ENCODE measurements at places on chromosomes 5 and 9. TPM values are rescaled to one million over a fixed set of nuclear protein-coding genes. Genes with fewer than 3 reads are reported as not detected.

WDR5 gene
- 32.1 TPM for polyA plus RNA-seq

SLC25A25 gene
- polyA plus RNA-seq = 18.1 TPM

PPP2R2B gene
- not detected for polyA plus RNA-seq

MAMDC4 gene
- polyA plus RNA-seq = 4.7 TPM

OR2Y1 gene
- polyA plus RNA-seq = not detected

SPINK7 gene
- polyA plus RNA-seq = not detected

RNF180 gene
- polyA plus RNA-seq = 0.65 TPM

SPINK4 gene
- not detected for polyA plus RNA-seq

- H3K27me3 ChIP-seq = peaks cover 31% of the 10 kb centered on the region
- DNase-seq = no peak
- H3K27ac ChIP-seq = no peak overlapping the region
- H3K4me3 ChIP-seq = no peak overlapping the region
- no peaks in the 10 kb centered on the region for H3K4me1 ChIP-seq
Measured at GRCh38 chr9:136190237-136190601, 14.7 kb downstream of the LHX3 start.

DNA sequence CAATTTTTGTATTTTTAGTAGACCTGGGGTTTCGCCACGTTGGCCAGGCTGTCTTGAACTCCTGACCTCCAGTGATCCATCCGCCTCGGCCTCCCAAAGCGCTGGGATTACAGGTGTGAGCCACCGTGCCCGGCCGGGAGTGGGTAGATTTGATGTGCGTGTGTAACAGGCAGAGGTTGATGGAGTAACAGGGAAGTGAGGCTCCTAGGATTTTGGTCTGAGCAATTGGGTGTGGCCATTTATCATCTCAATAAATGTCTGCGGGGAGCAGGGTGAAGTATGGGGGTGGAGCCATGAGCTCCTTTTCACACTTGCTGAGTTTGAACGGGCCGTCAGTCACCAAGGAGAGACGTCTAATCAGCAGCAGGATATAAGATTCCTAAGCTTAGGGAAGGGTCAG is 1.2 kb upstream of the REXO4 start:
- no peak for DNase-seq
- H3K4me3 ChIP-seq = no peak overlapping the region
- H3K27ac ChIP-seq = no peak overlapping the region
- no peaks in the 10 kb centered on the region for H3K27me3 ChIP-seq
- peaks cover 9% of the 10 kb centered on the region for H3K4me1 ChIP-seq

GRCh38 chr5:31853398-31854135 is 214.6 kb downstream of the PDZD2 start:
- no peaks in the 10 kb centered on the region for H3K36me3 ChIP-seq
- H3K4me1 ChIP-seq = peaks cover 17% of the 10 kb centered on the region
- H3K27ac ChIP-seq = no peak overlapping the region
- no peaks in the 10 kb centered on the region for H3K27me3 ChIP-seq
- no peak for DNase-seq

DNA sequence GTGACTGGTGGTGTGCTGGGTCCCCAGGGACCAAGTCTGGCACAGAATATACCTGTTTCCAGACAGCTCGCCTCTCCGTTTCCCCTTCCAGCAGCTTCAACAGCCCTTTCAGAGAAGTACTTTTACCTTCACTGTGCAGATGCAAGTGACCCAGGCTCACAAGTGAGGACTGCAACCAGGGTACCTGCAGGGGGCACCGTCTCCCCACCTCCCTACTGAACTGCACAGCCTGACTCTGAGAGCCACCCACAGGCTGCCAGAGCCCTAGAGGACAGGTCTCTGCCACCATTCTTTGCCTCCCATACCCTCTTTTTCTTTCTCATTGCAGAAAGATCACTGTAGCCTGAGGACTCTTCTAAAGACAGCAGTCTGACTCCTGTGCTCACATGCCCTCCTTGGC is 15.4 kb downstream of the IL9 start:
- H3K4me1 ChIP-seq = no peaks in the 10 kb centered on the region
- no peak overlapping the region for H3K27ac ChIP-seq
- H3K27me3 ChIP-seq = peaks cover 5% of the 10 kb centered on the region

DNA sequence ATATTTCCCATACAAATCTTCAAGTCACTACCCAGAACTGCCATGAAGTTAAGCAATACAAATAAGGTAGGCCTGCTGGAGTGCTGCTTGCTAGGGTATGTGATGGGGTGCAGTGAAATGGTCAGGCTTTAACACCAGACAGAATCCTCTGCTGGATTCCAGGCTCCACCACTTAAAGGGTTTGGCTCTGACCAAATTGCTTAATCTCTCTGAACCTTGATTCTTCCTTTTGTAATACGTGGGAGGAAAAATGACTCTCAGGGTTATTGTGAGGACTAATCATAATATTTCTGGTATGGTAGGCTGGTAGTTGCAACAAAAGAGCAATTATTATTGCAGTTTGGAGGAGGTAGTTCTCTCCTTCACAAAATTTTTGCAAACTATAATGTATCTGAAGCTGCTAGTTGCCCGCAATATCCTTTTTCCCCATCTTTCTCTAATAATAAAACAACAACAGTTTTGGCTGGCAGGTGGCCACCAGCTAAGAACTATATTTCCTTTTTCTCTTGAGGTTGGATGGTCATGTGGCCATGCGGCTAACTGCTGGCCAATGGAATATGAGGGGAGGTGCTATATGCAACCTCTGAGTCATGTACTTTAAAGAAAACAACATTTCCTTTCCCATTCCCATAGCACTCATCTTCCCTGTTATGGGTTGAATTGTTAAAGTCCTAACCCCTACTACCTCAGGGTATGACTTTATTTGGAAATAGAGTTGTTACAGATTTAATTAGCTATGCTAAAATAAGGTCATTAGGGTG is 44.1 kb downstream of the CCL28 start:
- peak; percentile 13 for DNase-seq
- H3K27ac ChIP-seq = no peak overlapping the region
- no peak overlapping the region for H3K4me3 ChIP-seq
- no peaks in the 10 kb centered on the region for H3K36me3 ChIP-seq

DNA sequence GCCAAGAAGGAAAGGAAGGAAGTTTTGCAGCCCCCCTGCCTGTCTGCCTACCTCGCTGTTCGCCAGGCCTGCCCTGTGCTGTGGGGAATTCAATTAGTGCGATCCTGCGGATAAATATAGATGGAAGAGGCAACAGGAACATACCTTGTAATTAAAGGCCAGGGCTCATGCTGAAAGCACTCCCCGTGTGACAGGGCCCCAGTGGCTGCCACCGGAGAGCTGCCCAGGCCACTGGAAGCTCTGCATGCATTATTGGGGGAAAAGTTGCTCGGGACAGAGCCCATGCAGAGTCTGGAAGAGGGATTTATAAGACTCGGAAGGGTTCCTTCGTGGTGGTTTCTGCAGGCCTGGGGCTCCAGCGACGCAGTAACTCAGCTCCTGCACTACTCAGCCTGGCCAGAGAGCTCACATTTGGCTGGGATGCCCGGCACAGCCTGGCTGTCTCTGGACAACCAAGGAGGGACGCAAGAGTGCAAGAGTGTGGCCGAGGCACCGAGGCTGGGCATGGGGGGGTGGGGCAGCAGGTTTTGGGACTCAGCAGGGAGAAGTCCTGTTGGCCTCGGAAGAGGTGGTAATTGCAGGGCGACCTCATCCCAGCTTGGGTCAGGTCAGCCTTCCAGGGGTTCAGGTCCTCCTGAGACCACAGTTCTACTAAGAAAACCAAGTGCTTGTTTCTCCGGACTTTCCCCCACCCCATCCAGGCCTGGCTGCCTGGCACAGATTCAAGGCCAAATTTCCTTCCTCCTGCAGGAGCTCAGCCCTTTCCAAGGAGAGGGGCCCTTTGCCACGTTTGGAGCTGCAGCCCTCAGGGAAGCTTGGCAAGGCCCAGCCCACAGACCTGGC is 68.1 kb upstream of the GGTA1 start:
- H3K27me3 ChIP-seq = no peaks in the 10 kb centered on the region
- peaks cover 32% of the 10 kb centered on the region for H3K4me1 ChIP-seq
- H3K36me3 ChIP-seq = no peaks in the 10 kb centered on the region
- DNase-seq = peak; percentile 58
- H3K4me3 ChIP-seq = peak overlapping the region; percentile 1

DNA sequence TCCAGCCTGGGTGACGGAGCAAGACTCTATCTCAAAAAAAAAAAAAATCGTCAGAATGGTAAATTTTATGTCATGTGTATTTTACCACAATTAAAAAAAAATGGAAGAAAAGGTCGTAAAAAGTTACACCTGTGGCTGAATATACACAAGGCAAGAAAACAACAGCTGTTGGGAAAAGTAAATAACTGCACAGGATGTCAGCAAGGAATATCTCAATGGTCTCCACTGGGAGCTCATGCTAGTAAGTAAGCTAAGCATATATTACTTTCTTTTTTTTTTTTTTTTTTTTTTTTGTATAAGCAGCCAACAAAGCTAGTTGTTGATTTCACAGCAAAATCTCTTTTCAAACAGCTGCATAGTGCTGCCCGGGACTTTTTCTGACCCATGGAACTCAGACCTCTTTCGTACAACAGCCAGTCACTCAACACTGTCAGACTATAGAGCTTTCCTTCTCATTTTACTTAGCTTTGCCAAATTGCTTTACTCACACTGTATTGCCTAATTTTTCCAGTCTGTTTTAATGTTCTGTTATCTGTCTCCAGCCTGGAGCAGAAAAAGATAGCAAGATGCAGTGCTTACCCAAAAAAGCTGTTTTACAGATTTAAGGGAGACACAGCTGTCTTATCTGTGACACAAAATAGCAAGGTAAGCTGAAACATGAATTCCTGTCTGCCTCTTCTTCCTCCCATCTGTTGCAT is 175.9 kb downstream of the ENC1 start:
- DNase-seq = peak; percentile 5
- no peaks in the 10 kb centered on the region for H3K27me3 ChIP-seq
- H3K27ac ChIP-seq = no peak overlapping the region
- H3K4me3 ChIP-seq = no peak overlapping the region
- no peaks in the 10 kb centered on the region for H3K4me1 ChIP-seq
- H3K36me3 ChIP-seq = no peaks in the 10 kb centered on the region

GRCh38 chr5:150560401-150561191 is 52.7 kb downstream of the NDST1 start:
- DNase-seq = peak; percentile 79
- H3K36me3 ChIP-seq = peaks cover 6% of the 10 kb centered on the region
- no peaks in the 10 kb centered on the region for H3K4me1 ChIP-seq
- H3K27ac ChIP-seq = no peak overlapping the region
- no peaks in the 10 kb centered on the region for H3K27me3 ChIP-seq

DNA sequence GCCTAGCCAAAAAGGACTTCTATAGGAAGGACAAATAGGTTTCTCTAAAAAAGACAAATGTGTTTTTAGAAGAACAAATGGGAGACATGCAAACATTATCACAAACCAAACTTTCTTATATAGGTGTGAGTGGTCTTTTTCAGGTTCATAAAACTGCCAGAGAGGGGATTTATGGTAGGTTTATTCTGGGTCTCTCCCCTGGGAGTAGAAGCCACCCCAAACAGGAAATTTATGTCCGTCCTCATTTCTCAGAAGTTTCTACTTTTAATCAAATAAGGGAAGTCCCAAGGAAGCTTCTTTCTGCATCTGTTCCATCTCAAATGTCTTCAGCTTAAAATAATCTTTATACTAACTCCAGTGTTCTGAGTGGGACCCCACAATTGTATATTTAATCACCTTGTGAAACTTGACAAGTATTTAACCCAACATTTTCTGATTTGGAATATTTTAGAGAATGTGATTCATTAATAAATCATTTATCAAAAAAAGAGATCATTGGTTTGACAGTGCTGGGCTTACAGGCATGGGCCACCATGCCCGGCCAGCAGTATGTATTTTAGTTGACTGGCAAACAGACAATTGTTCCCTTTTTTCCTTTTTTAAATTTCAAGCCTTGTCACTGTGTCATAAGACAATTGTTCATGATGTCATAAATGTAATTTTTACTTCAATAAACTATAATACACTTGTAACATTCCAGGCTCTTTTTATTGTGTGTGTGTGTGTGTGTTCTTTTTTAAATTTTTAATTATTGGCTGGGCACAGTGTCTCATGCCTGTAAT is 44.6 kb upstream of the GLDC start:
- no peak for DNase-seq
- no peaks in the 10 kb centered on the region for H3K27me3 ChIP-seq
- no peaks in the 10 kb centered on the region for H3K4me1 ChIP-seq
- H3K4me3 ChIP-seq = no peak overlapping the region
- H3K36me3 ChIP-seq = no peaks in the 10 kb centered on the region

DNA sequence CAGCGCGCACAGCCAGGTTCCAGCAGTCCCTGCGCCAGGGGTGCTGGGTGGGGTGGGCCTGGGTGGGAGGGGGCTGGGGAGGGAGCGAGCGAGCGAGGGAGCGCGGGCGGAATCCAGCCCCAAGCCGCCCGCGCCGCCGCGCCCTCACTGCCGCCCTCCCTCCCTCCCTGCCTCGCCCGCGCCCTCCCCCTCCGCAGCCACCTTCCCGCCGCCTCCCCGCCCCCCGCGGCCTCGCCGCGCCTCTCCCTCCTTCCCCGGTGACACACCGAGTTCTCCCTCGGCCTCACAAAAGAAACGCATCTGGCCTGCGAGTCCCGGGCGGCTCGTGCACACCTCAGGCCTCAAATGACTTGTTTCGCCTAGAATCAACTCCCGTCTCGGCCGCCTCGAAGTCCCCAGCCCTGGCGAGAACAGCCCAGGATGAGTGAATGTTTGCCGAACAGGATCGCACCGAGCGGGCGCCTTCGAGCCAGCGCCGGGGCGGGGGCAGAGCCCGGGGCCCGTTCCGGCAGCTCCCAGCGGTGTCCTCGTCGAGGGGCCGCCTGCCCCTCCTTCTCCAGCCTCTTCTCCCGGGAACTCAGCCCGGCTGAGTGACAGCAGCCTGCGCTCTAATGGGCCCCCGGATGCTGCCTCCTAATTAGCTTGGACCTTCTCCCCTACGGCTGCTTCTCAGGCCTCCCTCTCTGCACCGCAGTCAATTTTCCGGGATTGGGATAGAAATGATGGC is 371 bp upstream of the PITX1 start:
- DNase-seq = no peak
- H3K27me3 ChIP-seq = peaks cover 85% of the 10 kb centered on the region
- no peaks in the 10 kb centered on the region for H3K36me3 ChIP-seq

GRCh38 chr5:89289604-89290003 is 406.6 kb upstream of the MEF2C start:
- no peak overlapping the region for H3K27ac ChIP-seq
- H3K27me3 ChIP-seq = no peaks in the 10 kb centered on the region
- H3K4me1 ChIP-seq = no peaks in the 10 kb centered on the region
- H3K4me3 ChIP-seq = no peak overlapping the region

DNA sequence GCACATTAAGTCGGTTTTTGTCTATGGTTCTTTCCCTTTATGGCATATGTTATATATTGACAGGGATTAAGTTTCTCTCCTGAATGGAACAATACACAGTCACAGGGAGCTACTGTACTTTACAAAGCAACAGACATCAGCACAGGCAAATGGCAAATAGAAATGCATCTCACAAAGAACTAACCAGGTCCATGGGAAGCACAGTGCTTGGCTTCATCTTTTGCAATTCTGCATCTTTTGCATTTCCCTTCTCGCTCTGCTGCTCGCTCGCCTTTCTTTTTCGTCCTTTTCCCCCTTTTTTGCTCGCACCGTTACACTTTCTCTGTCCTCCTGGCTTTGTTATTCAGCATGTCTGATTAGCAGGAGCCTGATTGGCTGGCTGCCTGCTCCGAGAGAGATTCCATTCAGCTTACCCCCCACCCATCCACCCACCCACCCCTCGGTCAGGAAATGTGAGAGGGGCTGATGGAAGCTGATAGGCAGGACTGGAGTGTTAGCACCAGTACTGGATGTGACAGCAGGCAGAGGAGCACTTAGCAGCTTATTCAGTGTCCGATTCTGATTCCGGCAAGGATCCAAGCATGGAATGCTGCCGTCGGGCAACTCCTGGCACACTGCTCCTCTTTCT is at the start of gene ADAMTSL1:
Gene ADAMTSL1 (plus strand): TSS at position 502 of the 628 bp plus-strand sequence. CDS start 80 bp downstream, at position 582.
- peak; percentile 93 for DNase-seq
- H3K36me3 ChIP-seq = no peaks in the 10 kb centered on the region
- peak within 1 kb of the TSS; percentile 48 for H3K27ac ChIP-seq
- no peaks in the 10 kb centered on the region for H3K27me3 ChIP-seq
- H3K4me1 ChIP-seq = peaks cover 37% of the 10 kb centered on the region
